D721Med (cell line): ENCODE measurements at places on chromosomes 2 and 18.

GRCh38 chr2:123606631-123607030 lies 418.5 kb upstream of the CNTNAP5 start:
- DNase-seq = no peak

DNA sequence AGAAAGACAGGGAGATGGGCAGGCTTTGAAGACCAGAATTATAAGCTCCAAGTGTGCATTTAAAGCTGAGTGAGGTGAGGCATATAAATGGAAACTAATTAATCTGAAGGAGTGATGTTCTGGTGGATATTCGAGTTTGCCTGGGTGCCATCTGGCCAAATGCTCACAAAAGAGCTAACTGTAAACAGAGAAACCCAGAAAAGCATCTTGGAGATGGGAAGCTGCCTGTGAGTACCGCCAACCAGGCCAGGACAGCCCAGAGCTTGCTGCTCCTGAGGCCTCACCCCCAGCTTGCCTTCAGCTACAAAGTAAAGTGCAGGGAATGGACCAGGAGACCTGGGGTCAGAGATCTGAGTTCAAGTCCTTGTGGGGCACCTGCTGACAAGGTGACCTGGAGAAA lies 446.1 kb upstream of the MYT1L start:
- no peak for DNase-seq

GRCh38 chr2:179675435-179675834 lies 186.0 kb downstream of the ZNF385B start:
- no peak for DNase-seq

- no peak for DNase-seq
Observed at GRCh38 chr18:56726906-56727305, 75.7 kb downstream of the WDR7 start.

DNA sequence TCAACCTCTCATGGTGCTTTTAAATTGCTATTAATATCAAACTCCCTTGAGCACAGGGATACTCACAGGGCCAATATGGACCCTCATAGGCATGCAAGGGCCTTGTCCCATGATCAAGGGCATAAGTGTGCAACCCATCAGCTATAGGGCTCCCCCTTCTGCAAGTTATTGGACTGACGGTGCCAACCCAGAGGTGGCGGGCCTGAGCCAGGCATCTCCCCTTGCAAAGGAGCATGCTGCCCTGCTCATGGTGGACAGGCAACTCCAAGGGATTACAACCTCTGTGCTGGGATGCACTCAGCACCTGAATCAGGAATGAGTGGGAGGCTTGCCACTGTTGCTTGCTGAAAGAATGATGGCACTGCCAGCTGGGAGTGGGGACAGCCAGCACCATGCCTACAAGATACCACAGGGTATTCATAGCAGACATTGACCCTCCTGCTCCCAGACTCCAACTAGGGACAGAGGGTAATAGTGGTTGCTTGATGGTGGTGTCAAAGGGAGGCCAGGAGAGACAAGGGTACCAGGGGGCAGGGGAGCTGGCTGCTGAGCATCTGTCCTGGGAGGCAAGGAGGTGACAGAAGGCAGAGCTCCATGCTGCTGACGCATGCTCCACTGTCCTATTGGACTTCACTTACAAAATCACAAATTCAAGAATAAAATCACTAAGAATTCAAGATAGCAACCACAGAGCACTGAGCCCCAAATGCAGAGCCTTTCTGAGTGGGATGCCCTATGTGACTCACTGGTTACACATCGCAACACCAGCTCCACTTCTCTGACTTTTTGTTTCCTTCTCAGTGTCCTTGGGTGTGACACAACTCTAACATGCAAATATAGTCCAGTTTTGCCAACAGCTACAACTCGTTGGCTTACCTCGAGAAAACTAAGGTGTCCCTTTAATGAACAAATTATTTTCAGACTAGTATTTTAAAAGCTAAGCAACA lies 157.1 kb upstream of the CCDC150 start:
- no peak for DNase-seq

GRCh38 chr2:47265751-47266231 lies 110.7 kb upstream of the STPG4 start:
- no peak for DNase-seq

DNA sequence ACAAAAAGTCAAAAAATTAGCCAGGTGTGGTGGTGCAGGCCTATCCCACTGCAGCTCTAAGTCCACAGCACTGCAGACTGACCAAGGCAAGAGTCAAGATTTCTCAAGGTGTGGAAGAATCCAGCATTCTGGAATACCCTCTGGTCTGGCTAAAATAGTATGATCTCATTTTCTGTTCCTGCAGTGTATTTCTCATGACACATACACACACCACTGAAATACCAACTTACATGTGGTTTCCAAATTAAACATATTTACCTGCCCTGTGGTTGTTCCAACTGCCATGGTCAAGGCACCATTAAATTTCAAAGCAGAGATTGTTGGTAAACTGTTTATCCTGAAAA lies 30.9 kb downstream of the NOL10 start:
- no peak for DNase-seq

- DNase-seq = no peak
Observed at GRCh38 chr18:47215554-47216138, 35.8 kb downstream of the SKOR2 start.

- DNase-seq = no peak
Observed at GRCh38 chr18:45997700-45998151, 30.6 kb upstream of the EPG5 start.

GRCh38 chr2:66548422-66548821 lies 113.5 kb downstream of the MEIS1 start:
- no peak for DNase-seq

DNA sequence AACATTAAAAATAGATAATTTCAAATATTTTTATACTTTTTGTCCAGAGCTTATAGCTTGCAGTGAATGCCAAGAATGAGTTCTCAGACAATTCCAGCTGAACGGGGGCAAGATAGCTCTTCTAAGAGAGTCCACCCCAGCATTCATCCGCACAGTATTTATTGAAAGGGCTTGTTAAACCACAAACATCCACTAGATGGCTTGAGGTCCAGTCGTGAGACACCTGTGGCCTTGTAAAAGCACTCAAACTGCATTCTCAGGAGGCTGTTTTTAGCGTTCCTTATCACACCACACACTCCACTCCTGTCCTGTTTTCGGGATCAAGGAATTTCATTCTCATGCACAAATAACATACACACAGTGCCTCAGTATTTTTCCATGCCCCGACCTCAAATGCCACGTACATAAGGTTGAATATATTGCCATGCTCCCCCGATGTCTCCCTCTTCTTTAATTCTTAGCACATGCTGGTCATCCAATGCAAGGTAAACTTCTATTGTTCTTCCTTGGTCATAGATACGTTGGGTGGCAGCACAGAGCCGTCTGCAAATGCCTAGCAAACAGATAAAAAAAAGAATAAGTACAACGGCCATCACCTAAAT lies 47.4 kb downstream of the DNAJC10 start:
- no peak for DNase-seq

DNA sequence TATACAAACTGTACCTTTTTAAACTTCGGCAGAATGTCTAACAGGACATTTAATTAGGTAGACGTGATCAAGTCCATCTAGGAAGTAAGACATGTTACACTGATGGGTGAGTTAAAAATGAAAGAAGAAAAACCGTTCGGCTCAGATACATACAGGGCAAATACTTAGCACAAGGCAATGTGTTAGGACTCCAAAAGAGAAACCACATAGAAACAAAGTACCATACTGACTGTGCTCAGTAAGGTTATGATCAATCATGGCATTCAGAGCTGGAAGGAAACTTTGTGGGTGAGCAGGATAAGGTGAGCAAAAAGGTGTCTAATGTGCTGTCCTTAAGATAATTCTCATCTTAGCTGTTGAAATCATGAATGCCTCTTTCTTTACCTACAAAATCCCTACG lies 211.9 kb downstream of the STK39 start:
- no peak for DNase-seq

DNA sequence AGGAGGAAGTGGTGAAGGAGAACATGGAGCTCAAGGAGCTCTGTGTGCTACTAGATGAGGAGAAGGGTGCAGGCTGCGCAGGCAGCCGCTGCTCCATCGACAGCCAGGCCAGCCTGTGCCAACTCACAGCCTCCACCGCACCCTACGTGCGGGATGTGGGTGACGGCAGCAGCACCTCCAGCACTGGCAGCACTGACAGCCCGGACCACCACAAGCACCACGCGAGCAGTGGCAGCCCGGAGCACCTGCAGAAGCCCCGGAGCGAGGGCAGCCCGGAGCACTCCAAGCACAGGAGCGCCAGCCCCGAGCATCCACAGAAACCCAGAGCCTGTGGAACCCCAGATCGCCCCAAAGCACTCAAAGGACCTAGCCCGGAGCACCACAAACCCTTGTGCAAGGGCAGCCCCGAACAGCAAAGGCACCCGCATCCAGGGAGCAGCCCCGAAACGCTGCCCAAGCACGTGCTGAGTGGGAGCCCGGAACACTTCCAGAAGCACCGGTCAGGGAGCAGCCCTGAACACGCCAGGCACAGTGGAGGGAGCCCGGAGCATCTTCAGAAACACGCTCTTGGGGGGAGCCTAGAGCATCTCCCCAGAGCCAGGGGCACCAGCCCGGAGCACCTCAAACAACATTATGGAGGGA lies 9.0 kb downstream of the CCDC85A start:
- no peak for DNase-seq

DNA sequence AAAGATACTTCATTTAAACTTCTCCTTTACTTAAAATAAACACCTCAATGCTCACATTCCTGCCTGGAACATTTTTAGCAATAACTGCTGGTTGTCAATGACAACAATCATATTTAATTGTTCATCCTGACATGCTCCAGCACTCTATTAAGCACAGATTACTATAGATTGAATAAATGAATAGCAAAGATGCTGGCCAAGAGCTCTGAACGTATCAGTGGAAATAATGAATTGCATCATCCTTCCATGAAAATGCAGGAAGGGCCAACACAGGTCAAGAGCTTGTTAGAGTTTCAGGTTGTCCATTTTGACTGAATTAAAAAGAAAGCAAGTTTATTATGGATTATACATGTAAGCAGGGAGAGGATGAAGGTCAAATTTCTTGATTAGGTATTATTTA lies 994.0 kb downstream of the TSN start:
- DNase-seq = no peak

GRCh38 chr18:60469387-60470100 lies 97.0 kb upstream of the MC4R start:
- no peak for DNase-seq

DNA sequence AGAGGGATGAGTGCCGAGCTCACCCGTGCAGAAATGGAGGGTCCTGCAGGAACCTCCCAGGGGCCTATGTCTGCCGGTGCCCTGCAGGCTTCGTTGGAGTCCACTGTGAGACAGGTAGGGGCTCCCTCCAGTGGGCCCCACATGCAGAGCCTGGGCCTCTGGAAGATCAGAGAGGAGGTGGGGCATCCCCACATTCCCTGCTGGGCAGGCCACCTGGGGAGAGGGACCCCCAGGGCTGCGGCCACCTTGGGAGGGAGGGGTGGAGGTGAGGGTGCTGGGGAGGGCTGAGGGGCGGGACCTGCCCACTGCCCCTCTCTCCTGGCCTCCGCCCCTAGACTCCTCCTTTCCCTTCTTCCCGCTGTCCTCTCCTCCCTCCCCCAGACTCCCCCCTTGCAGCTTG lies 38.5 kb downstream of the MTERF4 start:
- no peak for DNase-seq

DNA sequence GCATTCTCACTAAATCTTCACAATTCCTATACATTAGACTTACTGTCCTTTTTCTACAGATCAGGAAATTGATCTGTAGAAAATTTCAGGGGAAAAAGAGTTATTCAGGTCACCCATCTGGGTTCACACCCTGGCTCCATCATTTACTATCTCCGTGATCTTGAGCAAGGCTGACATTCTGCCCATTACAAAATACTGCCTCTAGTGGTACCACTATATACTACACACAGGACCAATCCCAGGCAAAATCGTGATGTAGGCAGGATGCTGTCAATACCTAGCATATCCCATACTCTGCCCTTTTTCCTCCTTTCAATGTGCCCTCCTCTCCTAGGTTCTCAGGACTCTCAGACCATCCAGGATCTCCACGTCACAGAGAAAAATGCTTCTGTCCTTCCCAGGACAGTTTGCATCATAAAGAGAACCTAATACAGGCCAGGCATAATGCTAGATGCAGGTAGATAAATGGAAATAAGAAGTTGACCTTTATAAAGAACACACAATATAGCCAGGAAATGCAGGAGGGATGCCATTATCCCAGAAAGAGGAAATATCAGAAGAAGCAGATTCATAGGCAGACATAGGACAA lies 101.9 kb downstream of the CDH20 start:
- DNase-seq = no peak

DNA sequence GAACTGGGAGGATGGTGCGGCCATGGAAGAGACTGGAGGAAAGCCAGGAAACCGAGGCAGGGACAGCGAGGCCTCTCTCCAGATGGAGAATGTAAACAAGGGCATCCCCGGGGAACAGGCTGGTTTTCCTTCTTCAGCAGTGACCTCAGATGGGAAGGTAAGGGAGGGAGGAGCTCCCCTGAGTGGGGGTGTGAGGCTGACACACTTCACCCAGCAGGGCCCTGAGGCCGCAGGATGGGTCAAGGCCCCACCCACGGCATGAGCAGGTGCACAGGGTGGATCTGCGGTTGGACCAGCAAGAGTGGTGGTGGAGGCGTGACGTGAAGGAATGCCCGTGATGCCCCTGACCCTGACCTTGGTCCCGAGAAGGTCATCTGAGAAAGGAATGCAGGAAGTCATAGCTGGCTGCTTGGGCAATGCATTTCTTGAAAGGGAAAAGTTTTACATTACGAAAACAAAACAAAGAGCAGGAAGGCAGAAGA lies 48.1 kb downstream of the ADCY3 start:
- DNase-seq = no peak

GRCh38 chr2:53896864-53897263 lies 37.1 kb upstream of the GPR75 start:
- no peak for DNase-seq

DNA sequence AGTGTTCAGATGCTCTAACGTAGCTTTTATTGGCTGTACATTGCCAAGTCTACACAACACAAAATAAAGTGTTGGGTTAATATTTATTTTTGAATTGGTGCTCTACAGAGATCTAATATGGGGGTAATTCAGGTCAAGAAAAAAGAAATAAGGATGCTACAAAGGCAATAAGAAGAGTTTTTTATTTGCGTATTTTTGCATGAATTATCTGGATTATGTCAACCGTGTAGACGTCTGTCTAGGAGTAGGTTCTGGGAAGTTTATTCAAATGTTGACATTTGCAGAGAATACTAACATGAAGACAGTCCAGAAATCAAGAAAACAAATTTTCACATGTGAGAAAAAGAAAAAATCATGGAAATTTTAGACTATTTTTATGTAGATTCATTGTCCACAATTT lies 876.7 kb upstream of the POU3F3 start:
- DNase-seq = no peak

- no peak for DNase-seq
Observed at GRCh38 chr18:5413447-5413846, 117.9 kb upstream of the ZBTB14 start.
